ENCODE measurements at places on chromosomes 11 and 22.

- no peak for DNase-seq
These were observed 61.7 kb downstream of the ETS1 start for GRCh38 chr11:128525411-128526243.

DNA sequence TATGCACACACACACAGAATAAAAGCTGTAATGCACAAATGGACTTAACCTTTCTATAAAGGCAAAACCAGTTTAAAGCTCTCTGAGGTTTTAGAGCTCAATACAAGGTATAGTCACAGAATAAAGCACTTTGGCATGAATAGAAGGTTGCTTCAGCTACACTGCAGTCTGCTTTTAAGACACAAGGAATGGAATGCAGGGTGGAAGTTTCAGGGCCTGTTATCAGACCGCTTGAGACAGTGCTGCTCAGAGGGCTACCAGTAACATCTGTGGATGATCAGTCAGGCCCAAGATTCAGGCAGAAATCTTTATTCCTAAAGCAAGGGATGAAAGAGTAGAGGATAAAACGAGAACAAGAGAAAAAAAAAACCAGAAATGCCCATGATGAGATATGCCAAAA lies 46.7 kb downstream of the CD44 start:
- no peak for DNase-seq

DNA sequence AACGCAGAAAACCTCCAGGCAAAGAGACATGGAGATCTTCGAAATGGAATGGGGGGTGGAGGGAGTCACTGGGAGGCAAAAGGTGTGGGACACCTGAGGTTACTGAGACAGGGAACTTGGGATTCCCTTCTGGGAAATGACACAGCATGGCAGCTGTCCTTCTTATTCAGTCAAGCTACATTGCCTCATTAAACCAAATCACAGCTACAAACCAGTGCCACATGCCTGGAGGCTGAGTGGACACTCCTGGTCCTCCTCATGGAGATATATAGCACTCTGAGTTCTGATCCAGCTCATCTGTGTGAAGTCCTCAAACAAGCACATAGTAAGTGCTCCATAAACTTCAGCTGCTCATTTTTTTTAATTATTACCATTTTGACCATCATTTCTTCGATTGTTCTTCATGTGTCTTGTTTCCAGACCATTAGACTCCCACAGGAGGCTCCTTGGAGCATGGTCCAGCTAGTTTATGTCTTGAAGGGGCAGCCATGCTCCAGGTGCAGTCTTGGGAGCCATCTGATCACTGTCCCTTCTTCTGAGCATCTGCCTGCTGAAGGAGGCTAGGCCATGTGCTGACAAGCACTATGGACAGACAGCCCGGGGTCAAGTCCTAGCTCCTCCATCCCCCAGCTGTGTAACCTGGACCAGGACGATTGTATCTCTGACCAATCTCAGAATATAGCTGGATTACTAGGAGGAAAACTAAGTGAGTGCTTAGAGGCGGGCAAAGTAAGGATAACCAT lies 9.7 kb upstream of the FXYD2 start:
- no peak for DNase-seq

GRCh38 chr11:126646701-126647557 lies 291.4 kb downstream of the ST3GAL4 start:
- no peak for DNase-seq

DNA sequence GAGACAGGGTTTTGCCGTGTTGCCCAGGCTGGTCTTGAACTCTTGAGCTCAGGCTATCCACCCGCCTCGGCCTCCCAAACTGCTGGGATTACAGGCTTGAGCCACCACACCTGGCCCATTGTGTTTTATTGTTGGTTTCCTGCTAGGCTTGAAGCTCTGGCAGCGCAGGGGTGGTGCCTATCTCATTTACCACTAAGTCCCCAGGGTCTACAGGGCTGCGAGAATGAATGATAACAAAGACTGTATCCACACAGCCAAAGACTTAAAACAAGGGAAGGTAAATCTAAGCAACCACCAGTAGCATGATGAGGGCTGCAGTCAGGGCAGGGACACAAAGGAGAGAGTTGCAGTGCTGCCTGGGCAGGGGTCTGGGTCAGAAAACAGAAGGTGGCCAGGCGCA lies 37.3 kb upstream of the XBP1 start:
- no peak for DNase-seq

DNA sequence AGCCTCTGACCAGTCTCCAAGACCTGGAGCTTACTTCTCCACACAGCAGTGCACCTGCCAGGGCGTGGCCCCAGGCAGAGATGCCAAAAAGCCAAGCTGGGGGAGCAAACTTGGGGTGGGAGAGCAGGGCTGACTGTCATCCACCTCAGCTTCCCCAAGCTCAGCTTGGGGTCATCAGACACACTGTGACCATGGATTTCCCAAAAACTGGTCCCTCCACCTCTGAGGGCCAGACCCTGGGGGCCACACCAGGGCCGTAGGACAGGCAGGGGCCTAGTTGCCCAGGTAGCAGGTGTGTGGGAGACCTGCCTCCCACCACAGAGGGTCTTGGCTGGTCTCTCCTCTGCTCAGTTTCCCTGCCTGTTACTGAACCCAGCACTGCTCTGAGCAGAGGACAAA lies 30.6 kb downstream of the ARVCF start:
- DNase-seq = no peak

GRCh38 chr22:36480941-36481392 lies 473 bp downstream of the TXN2 start:
- DNase-seq = no peak

- no peak for DNase-seq
These were observed 4.2 kb downstream of the SGSM1 start for GRCh38 chr22:24810043-24810749.

- DNase-seq = no peak
These were observed 12.9 kb downstream of the CD59 start for GRCh38 chr11:33723238-33723881.

All from 8988T (cell line).